Trophoblast cell (in vitro differentiated cells and primary cell): ENCODE measurements at places on chromosomes 6 and 20.
A peak's percentile ranks its signal among the peaks of the same experiment; 100 is the strongest.

- no peak overlapping the region for H3K27ac ChIP-seq
- no peaks in the 10 kb centered on the region for H3K36me3 ChIP-seq
- no peaks in the 10 kb centered on the region for H3K27me3 ChIP-seq
- no peak overlapping the region for H3K4me3 ChIP-seq
- peak; percentile 42 for DNase-seq
These were observed 109.6 kb downstream of the CARMIL1 start for GRCh38 chr6:25388776-25389175.

- H3K27ac ChIP-seq = no peak overlapping the region
- peaks cover 5% of the 10 kb centered on the region for H3K36me3 ChIP-seq
- H3K4me1 ChIP-seq = peaks cover 7% of the 10 kb centered on the region
- H3K27me3 ChIP-seq = no peaks in the 10 kb centered on the region
- H3K4me3 ChIP-seq = no peak overlapping the region
- DNase-seq = no peak
These were observed 52.1 kb upstream of the VSTM2L start for GRCh38 chr20:37850724-37851355.

DNA sequence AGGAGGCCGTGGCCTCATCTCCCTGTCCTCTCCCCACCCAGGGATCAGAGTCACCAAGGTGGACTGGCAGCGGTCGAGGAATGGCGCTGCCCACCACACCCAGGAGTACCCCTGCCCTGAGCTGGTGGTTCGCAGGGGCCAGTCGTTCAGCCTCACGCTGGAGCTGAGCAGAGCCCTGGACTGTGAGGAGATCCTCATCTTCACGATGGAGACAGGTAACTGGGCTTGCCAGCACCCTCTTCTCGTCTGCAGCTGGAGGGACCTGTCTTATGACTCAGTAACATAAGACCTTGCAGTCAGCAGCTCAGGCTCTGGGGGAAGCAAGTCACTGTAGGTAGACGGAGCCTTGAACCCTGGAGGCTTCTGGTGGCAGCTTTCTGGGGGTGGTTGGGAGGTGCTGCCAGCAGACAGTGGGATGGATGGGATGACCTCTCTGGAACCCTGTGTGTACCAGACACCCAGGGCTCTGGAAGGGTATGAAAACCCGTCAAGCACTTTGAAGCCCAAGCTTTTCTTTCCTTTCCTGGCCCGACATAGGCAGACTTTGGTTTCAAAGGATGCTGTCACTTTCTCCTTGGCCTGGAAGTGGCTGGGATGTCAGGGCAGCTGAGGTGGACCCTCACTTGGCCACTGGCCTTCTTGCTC lies 13.8 kb downstream of the TGM6 start:
- H3K36me3 ChIP-seq = no peaks in the 10 kb centered on the region
- no peaks in the 10 kb centered on the region for H3K27me3 ChIP-seq
- DNase-seq = no peak
- no peak overlapping the region for H3K27ac ChIP-seq
- no peaks in the 10 kb centered on the region for H3K4me1 ChIP-seq

DNA sequence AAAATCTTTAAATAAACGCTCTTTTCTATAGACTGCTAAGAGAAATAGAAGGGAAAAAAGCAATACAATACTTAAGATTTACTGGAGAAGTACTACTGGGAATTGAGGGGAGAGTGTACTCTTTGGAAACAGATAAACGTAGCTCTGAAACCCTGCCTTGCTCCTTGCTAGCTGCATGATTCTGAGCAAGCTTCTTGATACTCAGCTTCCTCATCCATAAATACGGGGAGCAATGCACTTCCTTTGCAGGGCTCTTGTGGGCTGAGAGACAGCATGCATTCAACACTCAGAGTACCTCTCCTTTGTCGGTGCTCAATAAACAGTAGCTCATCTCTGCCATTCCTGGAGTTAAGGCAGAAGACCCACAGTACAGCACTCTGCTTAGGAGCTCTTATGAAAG lies 159.7 kb downstream of the BTBD9 start:
- no peak for DNase-seq
- H3K4me1 ChIP-seq = peaks cover 3% of the 10 kb centered on the region

- H3K36me3 ChIP-seq = no peaks in the 10 kb centered on the region
- no peaks in the 10 kb centered on the region for H3K4me1 ChIP-seq
- H3K27ac ChIP-seq = no peak overlapping the region
- H3K27me3 ChIP-seq = no peaks in the 10 kb centered on the region
- DNase-seq = no peak
- no peak overlapping the region for H3K4me3 ChIP-seq
These were observed 11.5 kb upstream of the ZBTB22 start for GRCh38 chr6:33329058-33329457.

- no peak overlapping the region for H3K27ac ChIP-seq
- DNase-seq = no peak
- H3K36me3 ChIP-seq = no peaks in the 10 kb centered on the region
- peaks cover 1% of the 10 kb centered on the region for H3K4me1 ChIP-seq
- no peaks in the 10 kb centered on the region for H3K27me3 ChIP-seq
- no peak overlapping the region for H3K4me3 ChIP-seq
These were observed 112.0 kb upstream of the SNX9 start for GRCh38 chr6:157711060-157711459.
